Astrocyte of the cerebellum (primary cell): ENCODE measurements at places on chromosomes 16 and 17.

DNA sequence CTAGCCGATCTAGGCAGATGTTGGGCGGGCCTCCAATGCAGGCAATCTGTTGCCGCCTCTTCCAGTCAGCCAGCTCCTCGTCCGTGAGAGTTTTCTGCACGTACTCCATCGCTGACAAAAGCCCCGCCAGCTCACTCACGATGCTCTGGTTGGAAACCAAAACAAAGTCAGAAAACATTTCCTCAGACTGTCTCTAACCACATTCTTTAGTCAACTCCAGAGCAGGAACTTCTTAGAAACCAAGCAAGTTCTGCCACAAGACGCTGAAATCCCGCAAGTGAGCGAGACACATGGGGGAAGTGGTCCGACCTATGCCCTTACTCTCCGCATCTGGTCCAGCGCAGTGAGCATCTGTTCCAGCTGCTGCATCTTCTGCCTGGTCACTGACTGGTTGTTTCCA lies 49.1 kb downstream of the STAT5A start:
- no peak for DNase-seq

GRCh38 chr17:1810450-1811103 lies 19.1 kb downstream of the SMYD4 start:
- DNase-seq, result no peak

DNA sequence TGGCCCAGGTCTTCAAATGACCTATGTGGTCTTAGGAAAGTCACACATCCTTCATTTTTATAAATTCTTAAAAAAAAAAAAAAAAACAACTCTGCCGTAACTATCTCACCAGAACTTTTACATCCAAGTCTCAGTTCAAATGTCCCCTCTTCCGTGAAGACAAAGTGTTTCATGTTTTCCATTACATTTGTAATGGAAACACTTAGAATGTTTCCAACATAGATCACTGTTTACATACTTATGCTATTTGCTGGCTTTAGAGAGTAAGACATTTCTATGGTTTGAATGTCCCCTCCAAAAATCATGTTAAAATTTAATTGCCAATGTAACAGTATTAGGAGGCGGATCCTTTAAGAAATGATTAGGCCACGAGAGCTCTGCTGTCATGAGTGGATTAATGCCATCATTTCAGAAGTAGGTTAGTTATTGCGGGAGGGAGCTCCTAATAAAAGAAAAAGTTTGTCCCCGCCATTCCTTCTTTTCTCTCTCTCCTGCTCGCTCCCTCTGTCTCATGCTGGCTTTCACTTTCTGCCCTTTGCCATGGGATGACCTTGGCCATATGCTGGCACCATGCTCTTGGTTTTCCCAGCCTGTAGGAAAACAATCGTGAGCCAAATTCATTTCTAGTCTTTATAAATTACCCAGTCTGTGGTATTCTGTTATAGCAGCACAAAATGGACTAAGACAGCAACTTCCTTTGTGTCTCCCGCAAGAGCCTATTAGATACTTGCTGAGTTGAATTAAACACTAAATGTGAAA lies 887.8 kb upstream of the SOX9 start:
- no peak for DNase-seq

GRCh38 chr17:71423871-71424546 lies 696.8 kb upstream of the SOX9 start:
- DNase-seq, result peak; percentile 28

GRCh38 chr17:34169496-34169895 lies 85.6 kb upstream of the CCL2 start:
- DNase-seq, result no peak

DNA sequence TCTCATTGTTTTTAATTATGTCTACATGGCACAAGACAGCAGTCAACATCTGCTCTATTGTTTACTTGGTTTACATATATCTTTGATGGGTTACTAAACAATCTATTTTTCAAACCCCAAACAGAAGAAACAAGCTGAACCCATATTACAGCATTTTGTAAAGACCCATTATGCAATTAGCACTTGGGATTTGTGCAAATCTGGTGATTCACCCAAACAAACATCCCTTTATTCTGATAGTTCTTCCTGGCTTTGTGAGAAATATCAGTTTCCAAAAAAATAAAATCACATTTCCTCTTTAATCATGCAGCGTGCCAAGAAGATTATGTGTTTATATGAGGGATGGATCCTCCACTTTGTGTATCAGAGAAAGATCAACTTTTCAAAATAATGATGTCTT lies 16.8 kb upstream of the RBFOX1 start:
- no peak for DNase-seq

GRCh38 chr17:19753661-19754463 lies 5.8 kb upstream of the ALDH3A1 start:
- no peak for DNase-seq
